Stimulated activated CD4-positive, alpha-beta T cell treated with anti-CD3 and anti-CD28 coated beads, Interleukin-1b, Interleukin-23, amount 100 ng/mL, for 24 hours (primary cell): ENCODE measurements at places on chromosomes 11 and 22.

- DNase-seq = no peak
Observed at GRCh38 chr11:60918939-60919265, 4.9 kb downstream of the TMEM109 start.

GRCh38 chr22:47210112-47210657 is 447.7 kb downstream of the TBC1D22A start:
- DNase-seq = no peak

- DNase-seq = no peak
Observed at GRCh38 chr11:59792507-59792906, 18.1 kb downstream of the MRPL16 start.

DNA sequence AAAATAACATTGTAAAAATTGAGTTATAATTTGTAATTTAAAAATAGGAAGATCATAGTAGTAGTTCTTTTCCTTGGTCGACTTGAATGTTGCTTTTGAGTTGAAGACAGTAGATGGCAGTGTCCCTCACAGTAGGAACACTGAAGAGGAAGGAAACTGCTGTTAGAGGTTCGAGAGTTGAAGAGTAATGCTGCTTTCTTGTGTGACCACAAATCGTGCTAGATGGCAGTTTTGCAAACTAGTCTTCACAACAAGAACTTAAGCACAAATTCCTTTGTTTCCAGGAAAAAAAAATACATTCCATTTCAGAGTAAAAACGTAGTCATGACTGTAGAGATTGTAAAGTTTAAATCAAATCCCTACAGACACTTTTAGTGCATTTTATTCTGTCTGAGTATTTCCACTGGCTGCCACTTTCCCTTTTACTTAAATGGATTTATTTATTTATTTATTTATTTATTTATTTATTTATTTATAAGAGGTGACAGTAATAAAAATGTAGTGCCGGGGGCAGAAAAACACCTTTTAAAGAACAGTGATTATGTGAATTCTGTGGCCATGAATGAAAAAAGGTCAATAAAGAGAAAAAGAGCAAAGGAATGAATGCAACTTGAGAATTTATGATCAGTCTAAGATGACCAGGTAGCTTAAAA is 54.6 kb downstream of the SPECC1L start:
- DNase-seq = no peak

DNA sequence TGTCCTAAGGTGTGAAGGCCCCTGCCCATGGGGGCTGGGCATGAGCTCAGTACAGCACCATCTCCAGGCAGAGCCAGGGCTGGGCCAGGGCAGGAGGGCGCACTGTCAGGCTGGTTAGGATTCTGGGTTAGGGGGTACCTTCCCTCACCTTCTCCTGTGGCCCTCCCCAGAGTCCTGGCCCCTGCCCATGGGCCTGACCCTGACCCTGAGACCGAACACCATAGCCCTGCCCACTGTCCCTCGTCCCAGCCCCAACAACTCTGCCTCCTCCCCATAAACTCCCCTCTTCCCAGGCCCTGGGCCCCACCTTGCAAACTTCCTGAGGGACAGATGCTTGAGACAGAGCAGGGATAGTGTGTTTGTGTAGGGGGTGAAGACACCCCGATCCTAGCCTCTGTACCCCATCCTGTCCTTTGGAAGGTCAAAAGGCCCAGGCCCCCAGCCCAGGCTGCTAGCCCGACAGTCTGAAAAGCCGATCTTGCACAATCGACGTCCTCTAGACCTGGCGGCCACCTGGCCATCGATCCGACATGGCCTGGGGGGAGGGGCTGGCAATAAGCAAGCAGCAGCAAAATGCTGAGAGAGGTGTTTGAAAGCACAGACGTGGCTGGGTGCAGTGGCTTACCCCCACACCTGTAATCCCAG is 2.7 kb upstream of the TMPRSS6 start:
- no peak for DNase-seq

GRCh38 chr11:115159207-115159606 is 345.0 kb downstream of the CADM1 start:
- no peak for DNase-seq

GRCh38 chr22:30421695-30422480 is 3.7 kb upstream of the MTFP1 start:
- DNase-seq = no peak

DNA sequence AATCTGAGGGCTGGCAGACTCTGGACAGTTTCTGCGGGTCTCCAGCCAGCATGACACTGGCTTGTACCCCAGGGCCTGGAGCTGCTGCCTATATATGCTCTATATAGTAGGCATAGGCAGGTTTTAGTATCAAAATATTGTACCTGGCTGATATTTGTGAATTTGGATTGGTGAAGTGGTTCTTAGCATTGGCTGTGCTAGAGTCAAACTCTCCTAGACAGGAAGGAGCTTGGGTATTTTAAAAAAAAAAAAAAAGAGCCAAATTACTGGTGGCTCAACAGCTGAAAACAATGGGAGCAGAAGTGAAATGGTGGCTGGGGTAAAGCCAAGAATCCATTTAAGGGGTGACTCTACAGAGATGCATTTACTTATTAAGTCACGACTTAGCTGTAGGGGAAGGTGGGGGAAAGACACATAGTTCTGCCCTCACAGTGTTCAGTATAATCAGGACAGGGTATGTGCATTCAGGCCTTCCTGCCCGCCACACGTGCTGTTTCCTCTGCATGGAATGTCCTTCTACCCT is 11.0 kb upstream of the MTFP1 start:
- no peak for DNase-seq

GRCh38 chr22:32050678-32051515 is 7.8 kb downstream of the SLC5A1 start:
- DNase-seq = peak; percentile 25

GRCh38 chr11:34403431-34403830 is 35.3 kb upstream of the CAT start:
- DNase-seq = no peak

DNA sequence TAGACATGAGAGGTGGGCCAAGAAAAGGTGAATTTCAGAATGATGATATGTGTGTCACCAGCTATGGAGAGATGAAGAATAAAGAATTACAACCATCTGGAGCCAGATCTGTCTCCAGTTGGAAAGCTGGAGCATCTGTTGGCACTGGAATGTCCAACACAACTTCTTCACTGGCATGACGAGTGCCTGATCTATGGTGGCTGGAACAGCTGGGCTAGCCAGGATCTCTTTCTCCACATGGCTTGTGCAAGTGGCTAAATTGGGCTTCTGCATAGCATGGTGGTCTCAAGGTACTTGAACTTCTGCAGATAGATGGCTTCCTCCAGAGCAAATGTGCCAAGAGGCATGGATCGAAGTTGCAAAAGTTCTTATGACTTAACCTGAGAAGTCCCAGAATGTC is 256.1 kb upstream of the NCAM1 start:
- no peak for DNase-seq

DNA sequence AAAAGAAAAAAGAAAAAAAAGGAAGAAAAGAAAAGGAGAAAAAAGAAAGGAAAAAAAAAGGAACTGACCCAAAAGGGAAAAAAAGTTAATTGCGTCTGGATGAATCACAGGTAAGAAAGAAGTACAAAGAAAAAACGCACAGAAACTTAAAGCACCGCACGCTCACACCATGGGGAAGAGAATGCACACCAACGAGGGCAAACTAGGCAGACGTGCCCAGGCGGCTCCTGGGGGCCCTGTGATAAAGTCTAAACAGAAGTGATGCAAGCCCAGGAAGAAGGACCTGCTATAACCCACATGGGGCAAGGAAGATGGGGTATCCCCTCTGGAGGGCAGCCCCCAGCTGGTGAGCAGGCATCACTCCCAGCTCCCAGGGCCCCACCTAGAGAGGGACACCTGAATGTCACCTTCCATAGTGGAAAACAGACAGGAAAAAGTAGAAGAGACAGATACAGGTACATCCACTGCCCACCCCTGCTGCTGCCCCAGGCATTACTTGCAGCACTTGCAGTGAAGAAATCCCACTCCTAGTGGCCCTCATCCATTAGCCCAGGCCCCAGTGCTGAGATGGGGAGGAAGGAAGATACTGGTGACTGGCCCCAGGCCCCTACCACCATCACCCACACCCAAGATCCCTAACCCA is 28.9 kb downstream of the NAP1L4 start:
- no peak for DNase-seq

DNA sequence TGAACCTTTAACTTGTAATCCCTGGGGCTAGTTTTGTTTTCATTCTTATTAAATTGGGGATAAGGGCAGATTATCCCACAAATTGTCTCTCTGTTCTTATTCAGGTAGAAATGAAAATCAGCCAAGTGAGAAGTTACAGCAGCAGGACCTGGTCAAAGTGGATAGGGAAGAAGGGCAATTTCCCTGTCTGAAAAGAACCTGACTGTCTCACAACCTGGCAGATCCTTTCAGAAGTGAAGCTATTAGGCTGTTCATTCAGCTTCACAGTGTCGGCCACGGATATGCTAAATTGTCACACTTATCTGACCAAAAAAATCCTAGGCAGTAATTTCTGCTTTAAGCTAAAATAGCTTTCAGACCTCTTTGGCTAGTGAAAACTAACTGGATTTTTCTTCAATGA is 712.6 kb upstream of the ANO5 start:
- no peak for DNase-seq

DNA sequence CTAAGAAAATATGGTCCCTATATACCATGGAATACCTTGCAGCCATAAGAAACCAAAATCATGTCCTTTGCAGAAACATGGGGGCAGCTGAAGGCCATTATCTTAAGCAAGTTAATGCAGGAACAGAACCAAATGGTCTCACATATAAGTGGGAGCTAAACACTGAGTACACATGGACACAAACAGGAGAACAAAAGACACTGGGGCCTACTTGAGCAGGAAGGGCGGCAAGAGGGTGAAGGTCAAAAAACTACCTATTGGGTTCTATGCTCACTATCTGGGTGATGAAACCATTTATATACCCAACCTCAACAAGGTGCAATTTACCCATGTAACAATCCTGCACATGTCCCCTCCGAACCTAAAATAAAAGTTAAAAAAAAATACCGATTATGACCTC is 22.5 kb downstream of the GAS2 start:
- no peak for DNase-seq

- DNase-seq = no peak
Observed at GRCh38 chr11:56089697-56090096, 3.4 kb upstream of the OR8I2 start.

GRCh38 chr22:29635734-29636357 is 32.4 kb downstream of the NF2 start:
- DNase-seq = no peak

DNA sequence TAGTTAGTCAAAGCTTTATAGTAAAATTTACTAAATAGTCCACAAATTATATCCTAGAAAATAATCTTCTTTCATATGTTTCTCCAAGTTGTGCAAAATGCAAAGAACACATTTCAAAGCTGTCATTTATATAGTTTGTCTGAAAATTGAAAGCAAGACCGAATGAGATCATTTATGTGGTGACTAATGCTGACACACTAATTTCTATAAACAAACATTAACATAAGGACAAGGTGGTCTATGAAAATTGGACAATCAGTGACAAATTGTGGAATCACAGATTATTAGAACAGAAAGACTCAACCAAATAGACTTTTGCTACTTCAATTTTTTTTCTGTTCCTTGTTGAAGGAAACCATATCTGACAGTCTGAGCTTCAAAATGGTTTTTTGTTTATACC is 1056.1 kb downstream of the LRRC4C start:
- no peak for DNase-seq
